Lower leg skin (tissue), 4 donors: ENCODE measurements at places on chromosomes 6 and 20. TPM values are rescaled to one million over a fixed set of nuclear protein-coding genes. Genes with fewer than 3 reads are reported as not detected.
A peak's percentile ranks its signal among the peaks of the same experiment; 100 is the strongest.

The SLC35B3 gene
- total RNA-seq = 13.1 TPM

The CGAS gene
- 1.4 TPM for total RNA-seq

DNA sequence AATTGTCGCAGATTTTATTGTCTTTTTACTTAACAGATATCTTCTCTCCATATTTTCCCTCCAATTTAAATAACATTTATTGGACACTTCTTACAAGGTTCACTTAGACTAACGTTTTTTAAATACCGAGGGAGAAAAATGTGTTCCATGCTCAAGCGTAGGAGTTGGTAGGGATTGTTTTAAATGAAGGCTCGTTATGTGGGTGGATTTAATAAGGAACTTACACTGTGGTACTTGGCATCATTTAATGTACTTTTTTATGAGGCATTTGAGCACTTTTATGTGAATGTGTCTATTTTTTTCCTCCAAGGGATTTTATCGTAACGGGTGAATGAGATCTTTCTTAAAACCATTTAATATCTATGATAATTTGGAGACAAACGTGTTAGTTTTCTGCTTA lies 125.0 kb upstream of the MTHFD1L start:
- no peak for DNase-seq

DNA sequence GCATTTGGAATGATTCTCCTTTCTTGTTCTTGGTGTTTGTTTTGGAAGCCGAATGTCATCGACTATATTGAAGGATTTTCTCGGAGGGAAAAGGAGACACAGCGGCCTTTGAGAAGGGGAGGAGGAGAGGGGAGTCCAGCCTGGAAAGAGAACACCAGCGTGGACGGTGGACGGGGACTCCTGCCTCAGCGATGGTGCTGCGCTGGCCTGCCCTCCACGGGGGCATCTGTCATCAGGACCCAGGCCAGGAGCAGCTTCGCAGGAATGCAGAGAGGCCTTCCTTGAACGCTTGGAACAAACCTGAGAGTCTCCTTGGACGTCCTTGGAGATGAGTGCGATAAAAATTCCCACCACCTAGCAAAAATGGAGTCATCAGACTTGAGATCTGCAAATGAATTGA lies 8.3 kb upstream of the C6orf118 start:
- DNase-seq = no peak

DNA sequence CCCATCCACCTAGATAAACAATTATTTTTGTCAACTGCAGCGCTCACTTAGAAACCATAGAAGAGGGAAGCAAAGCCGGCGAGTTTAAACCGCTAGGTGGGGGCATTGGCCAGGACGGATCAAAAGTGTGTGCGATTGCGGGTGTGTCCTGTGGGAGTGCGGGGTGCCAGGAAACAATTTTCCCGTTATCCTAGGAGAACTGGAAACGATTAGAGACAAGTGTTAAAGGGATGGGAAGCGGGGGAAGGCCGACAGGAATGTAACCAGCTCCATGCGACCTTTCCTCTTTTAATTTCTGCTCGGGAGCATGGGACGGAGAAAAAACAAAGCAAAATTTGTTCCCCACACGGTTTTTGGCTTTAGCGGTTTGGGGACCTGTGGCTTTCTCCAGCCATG lies 2.8 kb upstream of the HTR1B start:
- no peak for DNase-seq

GRCh38 chr6:1554476-1555310 lies 55.0 kb upstream of the FOXC1 start:
- DNase-seq = peak; percentile 43

The PAK5 gene
- 0.10 TPM for total RNA-seq

The NMBR gene
- not detected for total RNA-seq

GRCh38 chr20:2023151-2023550 lies 29.3 kb upstream of the PDYN start:
- DNase-seq = no peak

DNA sequence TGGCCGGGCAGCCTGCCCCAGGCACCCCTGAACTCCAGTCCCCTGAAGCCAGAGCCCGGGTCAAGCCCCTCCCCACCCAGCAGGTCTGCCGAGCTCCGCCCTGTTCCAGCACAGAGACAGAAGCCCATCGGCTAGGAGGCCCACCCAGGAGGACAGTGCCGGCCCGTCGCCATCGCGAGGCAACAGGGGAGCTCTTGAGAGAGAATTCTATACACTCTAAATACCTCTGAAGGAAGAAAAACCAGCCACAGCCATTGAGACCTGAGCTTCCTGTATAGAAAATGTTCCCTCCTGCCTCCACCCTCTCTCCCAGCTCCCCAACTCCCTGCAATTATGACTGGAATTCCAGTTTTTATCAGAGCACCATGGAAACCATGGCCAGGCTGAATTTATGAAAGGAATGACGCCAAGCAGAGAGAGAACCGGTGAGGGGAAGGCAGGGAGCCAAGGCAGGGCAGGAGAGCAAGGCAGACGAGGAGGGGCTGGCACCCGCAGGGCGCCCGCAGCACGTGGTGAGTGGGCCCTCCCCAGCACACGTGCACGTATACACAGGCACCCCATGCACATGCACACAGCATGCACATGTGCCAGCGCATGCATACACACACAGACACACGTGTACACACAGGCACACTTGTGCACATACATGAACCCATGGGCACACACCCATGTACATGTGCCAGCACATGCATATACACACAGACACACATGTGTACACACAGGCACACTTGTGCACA lies 27.6 kb upstream of the MRGBP start:
- no peak for DNase-seq

DNA sequence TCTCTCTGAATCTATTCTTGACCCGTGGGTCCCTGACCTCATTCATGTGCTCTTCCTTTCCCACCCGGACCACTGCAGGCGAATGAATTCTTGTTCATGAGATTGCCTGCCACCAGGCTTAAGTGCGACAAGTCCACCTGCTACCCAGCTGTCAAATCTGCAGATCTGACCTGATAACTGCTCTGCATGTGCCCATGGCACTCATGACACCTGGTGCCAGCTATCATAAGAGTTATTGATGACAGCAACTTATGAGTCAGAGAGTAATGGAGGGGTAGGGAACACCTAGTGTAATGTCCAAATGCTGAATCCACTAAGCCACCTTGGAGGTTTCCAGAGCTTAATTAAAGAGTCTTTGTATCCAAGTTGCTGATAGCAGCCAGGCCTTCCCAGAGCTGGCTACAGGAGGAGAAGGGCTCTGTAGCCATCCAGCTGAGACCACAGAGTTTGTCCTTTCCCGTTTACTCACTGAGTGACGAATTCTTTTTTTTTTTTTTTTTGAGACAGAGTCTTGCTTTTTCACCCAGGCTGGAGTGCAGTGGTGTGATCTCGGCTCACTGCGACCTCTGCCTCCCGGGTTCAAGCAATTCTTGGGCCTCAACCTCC lies 17.4 kb downstream of the SHLD1 start:
- no peak for DNase-seq

The SLC12A5 gene
- not detected for total RNA-seq

The NR2E1 gene
- not detected for total RNA-seq

- no peak for DNase-seq
Measured at GRCh38 chr20:20334489-20334888, 33.4 kb upstream of the INSM1 start.

The TMEM170B gene
- 0.84 TPM for total RNA-seq

GRCh38 chr6:22361576-22361975 lies 64.7 kb upstream of the PRL start:
- DNase-seq = no peak

The FAXC gene
- total RNA-seq = 0.04 TPM

DNA sequence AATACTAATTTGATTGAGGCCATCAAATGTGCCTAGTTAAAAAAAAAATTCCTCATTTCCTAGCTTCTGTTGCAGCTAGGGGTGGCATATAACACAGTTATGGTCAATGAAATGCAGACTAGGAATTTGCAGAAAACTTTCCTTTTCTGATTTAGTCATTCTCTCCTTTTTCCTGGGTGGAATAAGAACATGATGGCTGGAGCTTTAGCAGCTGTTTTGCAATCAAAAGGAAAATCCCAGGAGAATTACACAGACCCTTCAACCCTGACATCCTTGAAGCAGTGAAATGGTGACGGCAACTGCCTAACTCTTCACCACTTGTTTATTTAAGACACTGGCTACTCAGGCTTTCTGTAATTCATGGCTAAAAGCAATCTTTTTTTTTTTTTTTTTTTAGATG lies 23.1 kb upstream of the RIMS4 start:
- no peak for DNase-seq

GRCh38 chr20:25254986-25255680 lies 7.2 kb downstream of the PYGB start:
- peak; percentile 80 for DNase-seq

GRCh38 chr6:20028562-20028961 lies 183.7 kb downstream of the MBOAT1 start:
- no peak for DNase-seq

GRCh38 chr20:47165376-47165865 lies 191.1 kb downstream of the ZMYND8 start:
- DNase-seq = no peak

GRCh38 chr20:52242237-52243230 lies 51.0 kb upstream of the ZFP64 start:
- DNase-seq = no peak

The PTCRA gene
- not detected for total RNA-seq

The RIMS1 gene
- total RNA-seq = 7.5 TPM

DNA sequence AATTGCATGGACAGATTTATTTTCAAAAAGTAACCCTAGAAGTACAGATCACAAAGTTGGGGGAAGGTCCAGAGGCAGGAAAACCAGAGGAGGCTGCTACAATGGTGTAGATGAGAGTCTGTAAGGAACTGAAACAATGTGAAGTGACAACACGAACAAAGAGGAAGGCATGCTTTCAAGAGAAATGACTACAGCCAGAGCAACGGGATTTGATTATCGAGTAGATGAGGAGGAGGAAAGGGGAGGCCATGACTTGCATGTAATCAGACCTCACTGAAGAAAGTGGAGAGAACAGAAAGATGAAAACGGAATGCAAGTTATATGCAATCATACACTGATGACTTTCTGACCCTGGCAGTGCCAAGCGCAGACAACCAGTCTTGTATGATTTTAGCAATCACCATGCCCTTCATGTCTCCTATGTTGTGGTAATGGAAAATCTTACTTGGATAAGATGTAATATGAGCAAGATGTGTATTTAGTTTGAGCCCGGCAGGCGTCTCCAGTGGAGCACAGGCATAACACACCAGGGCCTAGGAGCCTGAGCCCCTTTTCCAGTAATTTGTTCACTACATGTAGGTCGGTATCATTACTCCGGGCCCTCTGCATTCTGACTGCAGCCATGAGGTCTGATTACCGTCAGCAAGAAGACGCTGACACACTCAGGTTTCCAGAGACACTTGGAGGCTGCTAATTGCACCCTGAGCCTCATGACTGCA lies 34.0 kb upstream of the FAM83C start:
- no peak for DNase-seq

GRCh38 chr20:33657704-33658095 lies 4.4 kb upstream of the C20orf144 start:
- DNase-seq = peak; percentile 84

The PSORS1C1 gene
- total RNA-seq = 5.5 TPM

DNA sequence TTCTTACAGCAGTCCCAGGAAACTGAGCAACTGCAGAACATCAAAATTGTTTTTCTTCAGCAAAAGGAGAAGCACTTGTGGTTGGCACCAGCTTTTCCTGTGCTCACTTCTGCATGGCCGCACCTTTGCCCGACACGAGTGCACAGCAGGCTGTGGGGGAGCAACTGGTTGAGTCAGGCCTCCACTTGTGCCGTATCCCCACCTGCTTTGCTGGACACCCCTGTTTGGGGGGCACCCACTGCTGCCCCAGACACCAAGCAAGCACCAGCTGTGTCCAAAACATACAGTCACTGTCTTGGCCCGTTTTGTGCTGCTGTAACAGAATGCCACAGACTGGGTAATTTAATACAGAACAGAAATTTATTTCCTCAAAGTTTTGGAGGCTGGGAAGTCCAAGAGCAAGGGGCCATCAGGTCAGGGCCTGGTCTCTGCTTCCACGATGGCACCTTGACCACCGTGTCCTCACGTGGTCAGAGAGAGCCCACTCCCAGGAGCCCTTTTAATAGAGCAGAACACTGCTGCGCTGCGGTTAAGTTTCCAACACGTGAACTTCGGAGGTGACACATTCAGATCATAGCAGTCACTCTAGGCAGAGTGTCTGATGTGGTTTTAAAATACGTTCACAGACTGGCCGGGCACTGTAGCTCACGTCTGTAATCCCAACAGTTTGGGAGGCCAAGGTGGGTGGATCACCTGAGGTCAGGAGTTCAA lies 8.7 kb upstream of the GMEB2 start:
- DNase-seq = no peak

DNA sequence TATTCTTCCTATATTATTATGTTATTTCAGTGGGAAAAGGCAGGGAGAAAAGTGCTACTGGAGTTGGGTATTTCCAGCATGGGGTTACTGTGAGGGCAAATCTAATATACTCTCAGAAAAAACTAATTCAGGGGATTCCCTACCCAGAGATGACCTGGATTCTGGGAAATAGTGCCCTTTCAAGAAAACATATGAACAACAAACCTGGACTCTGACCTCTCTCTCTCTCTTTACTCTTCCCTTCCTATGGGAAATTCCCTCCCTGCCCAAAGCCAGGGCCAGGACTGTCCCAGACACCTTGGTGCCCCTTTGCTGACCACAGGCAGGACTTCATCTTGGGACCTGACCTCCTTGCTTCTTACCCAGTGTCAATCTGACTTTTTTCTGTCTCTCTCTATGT lies 1.6 kb upstream of the UBD start:
- no peak for DNase-seq
